Activated T-cell treated with anti-CD3 and anti-CD28 coated beads, Interleukin-2, amount 50 U/mL, for 48 hours (primary cell): ENCODE measurements at places on chromosomes 16 and 17.

DNA sequence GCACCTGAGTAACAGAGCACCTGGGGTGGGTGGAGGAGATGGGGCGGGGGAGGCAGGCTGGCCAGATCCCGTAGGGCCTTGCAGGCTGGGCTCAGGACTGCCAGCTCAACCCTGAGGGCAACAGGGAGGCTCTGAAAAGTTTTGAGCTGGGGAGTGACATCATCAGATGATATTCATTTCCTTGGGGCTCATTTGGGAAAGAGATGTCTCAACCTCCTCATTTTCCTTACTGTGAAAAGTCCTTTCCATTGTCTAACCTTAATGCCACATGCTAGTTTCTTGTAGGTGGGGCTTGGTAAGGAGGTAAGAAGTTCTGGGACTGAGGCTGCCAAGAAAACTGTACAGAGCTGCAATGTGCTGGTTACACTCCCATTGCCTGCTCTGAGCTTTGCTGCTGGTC, 3.7 kb downstream of the TNS4 start:
- DNase-seq, result no peak

GRCh38 chr17:17752089-17752820, 71.0 kb downstream of the RAI1 start:
- peak; percentile 99 for DNase-seq

DNA sequence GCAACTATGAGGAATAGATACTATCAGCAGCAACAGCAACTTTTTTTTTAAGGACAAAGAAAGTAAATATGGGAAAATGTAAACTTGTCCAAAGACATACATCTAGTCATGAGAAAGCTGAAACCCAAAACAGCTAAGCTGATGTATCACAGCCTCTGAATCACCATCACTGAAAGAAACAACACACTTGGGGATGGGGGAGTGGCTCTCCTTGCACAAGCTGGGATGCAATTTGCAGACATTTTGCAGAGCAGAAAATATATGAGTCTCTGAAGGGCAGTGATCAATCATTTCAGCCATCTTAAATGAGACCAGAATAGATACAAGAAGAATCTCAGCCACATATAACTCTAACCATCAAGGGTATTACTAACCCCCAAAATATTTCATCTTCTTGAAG, 79.1 kb downstream of the GRIN2A start:
- DNase-seq, result no peak

DNA sequence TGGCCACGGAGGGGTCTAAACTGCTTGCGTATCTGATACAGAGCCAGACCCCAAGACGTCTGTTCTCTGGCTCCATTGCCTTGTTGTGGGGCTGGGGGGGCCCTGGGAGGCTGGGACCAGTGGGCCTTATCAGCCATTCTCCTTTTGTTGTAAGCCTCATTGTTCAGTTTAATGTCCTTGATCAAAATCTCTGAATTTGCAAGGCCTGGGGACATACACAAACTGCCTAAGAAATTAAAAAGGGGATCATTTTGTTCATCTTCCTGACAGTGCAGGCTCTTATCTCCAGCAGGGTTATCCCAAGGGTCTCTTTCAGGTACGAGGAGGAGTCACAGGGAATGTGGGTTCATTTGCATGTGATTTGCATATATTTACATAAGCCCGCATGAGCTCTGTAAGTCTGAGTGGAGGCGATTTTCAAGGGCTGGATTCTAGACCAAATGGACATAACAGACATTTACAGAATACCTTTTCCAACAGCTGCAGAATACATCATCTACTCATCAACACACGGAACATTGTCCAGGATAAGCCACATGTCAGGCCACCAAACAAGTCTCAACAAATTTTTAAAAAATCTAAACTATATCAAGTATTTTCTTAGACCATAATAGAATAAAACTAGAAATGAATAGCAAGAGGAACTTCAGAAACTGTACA, 269.8 kb downstream of the RBFOX1 start:
- no peak for DNase-seq

DNA sequence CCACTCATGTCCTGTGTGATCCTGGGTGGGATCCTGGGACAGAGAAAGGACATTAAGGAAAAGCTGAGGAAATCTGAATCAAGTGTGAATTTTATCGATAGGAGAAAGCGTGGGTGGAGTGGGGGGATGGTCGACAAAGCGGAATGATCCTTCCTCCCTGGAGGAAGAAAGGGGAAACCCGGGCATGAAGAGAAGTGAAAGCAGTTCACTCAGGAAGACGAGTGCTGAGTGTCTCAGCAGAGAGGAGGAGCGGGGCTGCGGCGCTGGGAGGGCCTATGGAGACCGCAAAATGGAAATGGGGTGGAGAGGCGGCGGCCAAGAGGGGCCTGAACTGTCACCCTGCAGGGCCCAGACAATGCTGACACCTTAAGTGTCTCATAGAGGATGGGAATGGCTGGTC, 8.7 kb downstream of the ZDHHC7 start:
- no peak for DNase-seq

DNA sequence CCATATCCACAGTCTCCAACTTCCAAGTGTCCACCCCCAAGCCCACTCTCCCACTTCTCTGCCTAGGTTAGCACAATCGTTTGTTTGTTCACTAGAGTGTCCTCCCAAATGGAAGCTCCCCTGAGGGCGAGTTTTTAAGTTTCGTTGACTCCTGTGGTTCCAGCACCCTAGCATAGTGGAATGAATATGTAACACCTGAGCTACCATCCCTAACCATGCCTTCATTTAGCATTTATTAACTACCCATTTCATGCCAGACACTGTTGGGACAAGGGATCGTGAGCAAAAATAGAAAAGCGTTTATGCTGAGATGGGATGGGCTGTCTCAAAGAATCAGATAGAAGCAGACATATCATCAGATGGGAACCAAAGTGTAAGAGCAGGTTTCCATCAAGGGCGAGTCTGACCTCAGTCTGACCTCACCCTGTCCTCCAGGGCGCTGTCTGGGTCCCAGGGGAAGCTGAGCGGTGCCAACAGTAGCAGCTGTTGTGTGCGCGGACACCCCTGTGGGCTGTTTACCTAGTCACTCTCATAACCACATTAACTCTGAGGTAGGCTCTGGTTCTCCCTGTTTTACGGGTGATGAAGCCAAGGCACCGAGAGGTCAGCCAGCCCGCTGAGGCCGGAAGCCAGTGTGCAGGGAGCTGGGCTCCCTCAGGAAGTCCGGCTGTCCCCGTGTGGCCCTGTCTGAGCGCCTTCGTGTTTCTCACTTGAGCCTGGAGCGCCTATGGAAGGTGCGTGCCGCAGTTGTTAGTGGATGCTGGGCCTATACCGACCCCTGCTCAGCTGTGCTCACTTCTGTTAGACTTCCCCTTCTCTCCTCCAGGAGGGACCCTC, 6.2 kb downstream of the CNP start:
- no peak for DNase-seq

- no peak for DNase-seq
These were observed 14.0 kb downstream of the C16orf74 start for GRCh38 chr16:85736921-85737320.

DNA sequence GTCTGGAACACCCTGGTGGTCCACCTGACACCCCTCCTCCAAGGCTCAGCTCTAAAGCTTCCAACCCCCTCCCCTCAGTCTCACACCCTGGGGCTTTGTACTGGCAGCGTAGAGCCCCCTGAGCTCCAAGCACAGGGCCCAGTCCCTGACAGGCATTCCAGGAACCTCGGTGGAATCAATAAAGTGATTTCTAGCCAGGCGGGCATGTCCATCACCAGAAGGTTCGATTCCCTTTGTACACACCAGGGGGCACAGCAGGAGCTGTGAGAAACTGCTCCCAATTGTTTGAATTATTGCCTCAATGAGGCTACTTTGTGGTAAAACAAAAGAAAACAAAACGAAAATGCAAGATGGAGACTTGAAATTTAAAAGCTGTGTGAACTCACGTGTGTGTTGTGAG, 51.8 kb downstream of the SMPD3 start:
- DNase-seq, result peak; percentile 56

DNA sequence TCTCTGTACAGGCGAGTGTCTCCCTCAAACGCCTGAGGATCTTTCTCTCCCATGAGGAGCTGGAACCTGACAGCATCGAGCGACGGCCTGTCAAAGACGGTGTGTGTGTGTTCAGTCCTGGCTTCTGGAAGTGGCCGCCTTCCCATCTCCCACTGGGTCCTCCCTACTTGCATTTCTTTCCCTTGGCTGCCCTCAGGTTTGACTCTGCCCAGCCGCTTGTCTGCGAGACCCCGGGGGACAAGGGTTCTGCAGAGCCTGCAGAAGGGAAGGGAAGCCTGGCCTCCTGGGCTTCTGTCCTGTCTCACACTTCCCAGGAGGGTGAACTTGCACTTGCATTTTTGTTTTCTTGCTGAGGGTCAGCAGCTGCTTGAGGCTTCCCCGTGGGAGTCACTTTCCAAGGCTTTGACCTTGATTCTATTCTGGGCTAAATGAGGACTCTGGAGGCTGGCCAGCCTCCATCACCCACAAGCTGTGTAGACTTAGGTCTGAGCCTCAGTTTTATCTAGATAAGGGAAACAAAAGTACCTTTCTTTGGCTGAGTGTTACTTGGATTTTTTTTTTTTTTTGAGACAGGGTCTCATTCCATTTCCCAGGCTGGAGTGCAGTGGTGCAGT, 122.3 kb downstream of the ABCC1 start:
- DNase-seq, result no peak

DNA sequence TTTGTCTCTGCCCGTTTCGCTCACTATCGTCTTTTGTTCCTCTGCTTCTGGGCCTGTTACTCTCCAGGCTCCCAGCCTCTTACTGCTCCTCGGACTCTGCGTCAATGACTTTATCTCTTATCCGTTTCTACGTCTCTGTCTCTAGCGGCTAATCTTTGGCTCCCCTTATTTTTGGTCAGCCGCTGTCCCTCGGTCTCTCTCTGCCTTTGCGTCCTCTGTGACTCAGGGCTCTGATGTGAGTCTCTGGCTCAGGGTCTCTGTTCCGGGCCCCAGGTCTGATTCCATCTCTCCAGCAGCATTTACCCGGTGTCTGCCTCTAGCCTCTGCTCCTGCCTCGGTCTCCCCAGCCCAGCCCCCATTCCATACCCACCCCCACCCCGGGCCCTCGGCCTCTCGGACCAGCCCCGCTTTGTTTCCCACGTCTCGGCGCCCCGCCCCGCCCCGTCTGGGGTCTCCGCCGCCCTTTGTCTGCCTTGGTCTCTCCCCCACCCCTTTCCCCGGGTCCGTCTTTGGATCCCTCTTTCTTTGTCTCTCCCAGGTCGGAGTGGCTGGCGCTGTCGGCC, 547 bp upstream of the ZNF48 start:
- DNase-seq, result no peak

GRCh38 chr16:89484923-89485679, 5.3 kb downstream of the ANKRD11 start:
- peak; percentile 39 for DNase-seq

DNA sequence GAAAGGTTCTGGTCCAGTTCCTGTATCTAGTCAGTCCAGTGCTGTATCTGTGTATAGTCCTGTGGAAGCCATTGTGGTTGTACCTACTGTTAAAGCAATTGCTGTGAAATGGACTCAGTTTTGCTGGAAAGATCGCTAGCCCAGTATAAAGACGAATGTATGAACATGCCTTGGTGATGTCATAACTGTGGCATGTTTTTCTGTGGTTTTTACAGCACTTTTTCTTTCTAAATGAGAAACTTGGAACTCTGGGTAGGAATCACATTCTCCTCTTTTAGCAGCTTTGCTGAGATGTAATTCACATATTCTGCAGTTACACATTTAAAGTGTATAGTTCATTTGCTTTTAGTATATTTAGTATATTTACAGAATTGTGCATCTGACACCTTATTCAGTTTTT, 58.1 kb downstream of the MAP2K4 start:
- DNase-seq, result no peak

DNA sequence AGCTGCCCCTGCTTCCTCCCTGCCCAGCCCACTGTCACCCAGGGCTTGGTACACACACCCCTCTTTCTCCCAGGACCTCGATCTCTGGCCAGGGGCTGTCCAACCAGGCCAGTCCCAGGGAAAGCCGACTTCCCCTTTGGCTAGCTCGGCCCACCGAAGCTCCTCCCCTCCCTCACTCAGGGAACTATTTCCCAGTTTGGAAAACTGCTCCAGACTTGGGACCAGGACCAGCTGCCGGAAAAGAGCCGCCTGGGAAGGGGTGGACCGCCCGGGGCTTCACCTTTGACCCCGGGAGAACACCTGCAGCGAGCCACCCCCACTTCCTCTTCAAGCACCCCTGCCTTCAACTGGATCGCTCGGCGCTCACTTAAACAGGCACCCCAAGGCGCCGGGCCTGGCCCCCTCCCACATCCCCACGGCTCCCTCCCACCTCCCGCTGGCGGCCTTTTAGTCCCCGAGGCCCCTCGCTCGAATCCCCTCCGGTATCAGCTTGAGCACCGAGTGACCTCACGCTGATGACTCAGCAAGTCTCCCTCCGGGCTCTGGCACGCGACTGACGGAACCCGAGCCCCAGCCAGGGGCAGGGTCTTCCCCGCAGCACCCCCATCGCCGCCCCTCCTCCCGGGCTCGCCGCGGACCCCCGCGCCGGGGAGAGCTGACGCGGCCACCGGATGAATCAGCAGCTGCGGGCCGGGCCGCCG, 934 bp downstream of the MAFG start:
- peak; percentile 82 for DNase-seq

DNA sequence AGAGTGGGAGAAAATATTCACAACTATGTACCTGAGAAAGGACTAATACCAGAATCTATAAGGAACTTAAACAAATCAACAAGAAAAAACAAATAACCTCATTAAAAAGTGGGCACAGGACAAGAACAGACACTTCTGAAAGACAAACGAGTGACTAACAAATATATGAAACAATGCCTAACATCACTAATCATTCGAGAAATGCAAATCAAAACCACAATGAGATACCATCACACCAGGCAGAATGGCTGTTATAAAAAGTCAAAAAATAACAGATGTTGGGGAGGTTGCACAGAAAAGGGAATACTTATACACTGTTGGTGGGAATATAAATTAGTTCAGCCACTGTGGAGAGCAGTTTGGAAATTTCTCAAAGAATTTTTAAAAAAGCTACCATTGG, 83.5 kb upstream of the WSCD1 start:
- no peak for DNase-seq

DNA sequence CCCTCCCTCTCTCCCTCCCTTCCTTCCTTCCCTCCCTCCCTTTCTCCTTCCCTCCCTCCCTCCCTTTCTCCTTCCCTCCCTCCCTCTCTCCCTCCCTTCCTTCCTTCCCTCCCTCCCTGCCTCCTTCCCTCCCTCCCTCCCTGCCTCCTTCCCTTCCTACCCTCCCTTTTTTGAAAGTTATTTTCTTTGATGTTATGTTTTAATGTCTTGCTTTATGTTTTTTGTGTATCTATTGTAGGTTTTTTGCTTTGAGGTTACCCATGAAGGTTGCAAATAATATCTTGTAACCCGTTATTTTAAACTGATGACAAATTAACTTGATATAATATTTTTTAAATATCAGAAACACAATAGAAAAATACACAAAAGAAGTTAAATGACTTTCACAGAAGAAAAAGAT, 96.2 kb downstream of the SSH2 start:
- no peak for DNase-seq

DNA sequence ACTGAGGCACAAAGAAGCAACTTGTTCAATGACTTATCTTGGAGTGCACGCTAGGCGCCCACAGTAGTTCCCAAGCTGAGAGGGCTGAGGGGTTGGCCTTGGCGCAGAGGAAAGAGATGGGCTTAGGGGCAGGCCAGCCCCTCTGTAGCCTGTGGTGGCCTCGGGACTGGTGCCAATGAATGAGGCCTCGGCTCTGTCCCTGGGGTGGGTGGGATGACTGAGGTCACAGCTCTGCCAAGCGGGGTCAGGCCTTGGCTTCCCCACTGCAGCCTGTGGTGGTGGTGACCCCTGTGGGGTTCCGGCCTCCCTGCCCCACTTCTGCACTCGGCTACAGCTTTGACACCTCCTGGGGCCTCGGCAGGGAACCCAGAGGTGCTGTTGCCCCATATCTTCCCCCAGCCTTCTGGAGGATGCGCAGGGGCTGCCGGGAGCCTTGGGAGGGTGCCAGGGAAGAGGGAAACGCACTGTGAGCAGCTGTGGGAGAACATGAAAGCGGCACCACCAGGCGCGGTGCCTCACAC, 46.0 kb downstream of the BEAN1 start:
- DNase-seq, result no peak
